ENCODE measurements at places on chromosomes 6 and 20.
A peak's percentile ranks its signal among the peaks of the same experiment; 100 is the strongest.

DNA sequence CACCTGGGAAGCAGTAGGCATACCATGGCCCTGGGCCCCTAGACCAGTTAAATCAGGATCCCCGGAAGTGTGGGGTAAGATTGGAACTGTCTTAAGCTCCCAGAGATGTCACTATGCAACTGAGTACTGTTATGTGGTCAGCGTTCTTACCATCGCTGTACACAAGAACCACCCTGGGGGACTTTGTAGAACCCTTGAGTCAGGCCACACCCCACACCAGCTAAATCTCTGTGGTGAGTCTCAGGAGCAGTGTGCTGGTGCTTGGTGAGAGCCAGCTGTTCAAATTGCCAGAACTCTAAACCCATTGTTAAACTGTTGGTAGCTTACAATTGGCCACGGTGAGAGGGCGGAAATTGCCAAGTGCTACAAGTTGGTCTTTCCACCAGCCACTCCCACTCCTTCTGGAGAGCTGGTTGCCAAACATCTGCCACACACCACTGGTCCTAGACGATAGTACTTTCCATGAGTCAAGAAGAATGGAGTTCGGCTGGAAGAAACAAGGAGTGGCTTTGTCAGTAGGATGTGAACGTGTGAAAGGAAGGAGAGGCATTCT lies 80.5 kb upstream of the SYNDIG1 start:
- DNase-seq = no peak

GRCh38 chr6:41759905-41760579 lies 12.8 kb upstream of the PGC start:
- DNase-seq = no peak

DNA sequence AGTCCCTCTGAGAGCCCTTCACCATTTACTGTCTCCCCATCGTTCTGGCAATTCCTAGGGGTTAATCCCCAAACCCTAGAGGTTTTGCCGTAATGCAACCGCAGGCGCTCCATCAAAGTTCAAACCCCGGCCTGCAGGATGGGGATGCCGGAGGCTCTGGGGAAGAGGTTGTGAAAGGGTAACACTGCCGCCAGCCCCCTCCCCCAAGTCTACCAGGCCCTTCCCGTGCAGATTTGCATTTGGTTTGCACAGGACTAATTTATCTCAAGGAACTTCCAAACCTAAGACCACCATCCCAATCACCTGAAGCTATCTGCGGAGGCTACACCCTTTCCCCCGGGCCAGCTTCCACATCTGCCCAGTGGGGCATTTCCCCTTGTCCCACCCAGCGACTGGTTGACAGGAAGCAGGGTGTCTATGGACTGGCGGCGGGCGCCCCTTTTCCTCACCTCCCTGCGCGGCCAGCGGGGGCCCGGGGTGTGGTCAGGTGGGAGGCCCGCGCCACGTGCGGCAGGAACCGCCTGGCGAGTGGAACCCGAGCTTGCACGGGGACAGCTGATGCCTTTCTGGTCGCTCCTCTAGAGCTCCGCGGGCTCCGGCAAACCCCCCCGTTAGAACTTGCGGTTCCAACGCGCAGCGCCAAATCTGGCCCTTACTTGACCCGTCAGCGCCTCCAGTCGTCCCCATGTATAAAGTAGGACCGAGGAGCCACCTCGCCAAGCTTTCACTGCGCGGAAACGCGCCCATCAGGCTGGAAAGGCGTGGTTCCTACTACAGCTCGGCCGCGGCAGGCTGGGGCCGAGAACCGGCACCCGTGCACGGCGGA lies 9.4 kb upstream of the SLC4A11 start:
- DNase-seq = no peak

DNA sequence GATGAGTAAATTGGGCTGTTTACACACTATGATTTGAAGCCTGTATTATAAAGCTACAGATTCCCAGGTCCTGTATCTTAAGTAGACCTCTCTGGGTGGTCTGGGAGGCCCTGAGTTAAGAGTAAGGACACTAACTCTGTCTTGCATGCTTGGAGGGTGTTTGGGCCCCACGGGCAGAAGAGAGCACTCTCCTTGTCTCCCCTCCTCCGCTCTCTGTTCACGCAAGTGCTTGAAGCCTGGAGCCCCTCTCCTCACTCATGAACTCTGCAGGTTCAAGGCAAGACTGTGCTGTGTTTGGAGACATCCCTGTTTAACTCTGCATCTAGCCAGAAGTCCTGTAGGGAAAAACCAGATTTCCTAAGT lies 154.0 kb downstream of the ZDHHC14 start:
- no peak for DNase-seq

- no peak for DNase-seq
Measured at GRCh38 chr20:47854687-47855212, 69.5 kb upstream of the SULF2 start.

DNA sequence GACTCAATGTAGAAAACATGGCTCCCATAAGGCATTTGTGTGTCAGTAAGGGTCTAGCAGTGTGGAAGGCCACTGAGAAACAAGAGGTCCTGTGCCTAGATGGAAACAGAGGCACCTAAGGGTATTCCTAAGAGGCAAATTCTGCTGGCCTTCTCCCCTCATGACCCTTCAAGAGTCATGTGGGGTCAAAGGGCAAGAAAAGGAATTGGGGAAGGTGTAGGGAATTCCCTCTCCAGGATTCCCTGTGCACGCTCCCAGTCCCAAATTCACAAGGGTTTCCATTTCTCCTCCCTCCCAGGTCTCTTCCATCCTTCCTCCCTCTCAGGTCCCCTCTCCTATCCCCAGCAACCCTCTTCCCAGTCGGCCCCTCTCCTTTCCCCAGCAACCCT lies 568 bp downstream of the AGPAT1 start:
- DNase-seq = no peak

DNA sequence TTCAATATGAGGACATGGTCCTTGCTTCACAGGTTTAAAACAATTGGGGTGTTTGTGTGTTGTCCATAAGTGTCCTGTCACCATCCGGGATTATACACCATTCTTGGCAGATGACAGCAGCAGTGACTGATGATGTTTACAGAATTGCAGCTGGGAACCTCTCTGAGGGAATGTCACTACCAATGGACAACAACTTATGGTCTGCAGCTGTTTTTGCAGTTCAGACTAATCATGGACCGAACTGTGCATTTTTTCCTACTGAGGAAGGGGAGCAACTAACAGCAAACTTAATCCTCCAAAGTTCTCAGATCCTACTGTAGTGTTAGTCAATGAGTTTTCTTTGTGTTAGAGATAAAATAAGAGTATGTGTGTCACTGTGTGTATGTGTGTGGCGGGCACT lies 26.0 kb downstream of the FAM229B start:
- DNase-seq = no peak

GRCh38 chr20:19252451-19253120 lies 40.1 kb downstream of the SLC24A3 start:
- peak; percentile 76 for DNase-seq

GRCh38 chr6:112665114-112665513 lies 318.0 kb downstream of the RFPL4B start:
- no peak for DNase-seq

- no peak for DNase-seq
Measured at GRCh38 chr6:36758516-36759147, 61.0 kb downstream of the RAB44 start.

DNA sequence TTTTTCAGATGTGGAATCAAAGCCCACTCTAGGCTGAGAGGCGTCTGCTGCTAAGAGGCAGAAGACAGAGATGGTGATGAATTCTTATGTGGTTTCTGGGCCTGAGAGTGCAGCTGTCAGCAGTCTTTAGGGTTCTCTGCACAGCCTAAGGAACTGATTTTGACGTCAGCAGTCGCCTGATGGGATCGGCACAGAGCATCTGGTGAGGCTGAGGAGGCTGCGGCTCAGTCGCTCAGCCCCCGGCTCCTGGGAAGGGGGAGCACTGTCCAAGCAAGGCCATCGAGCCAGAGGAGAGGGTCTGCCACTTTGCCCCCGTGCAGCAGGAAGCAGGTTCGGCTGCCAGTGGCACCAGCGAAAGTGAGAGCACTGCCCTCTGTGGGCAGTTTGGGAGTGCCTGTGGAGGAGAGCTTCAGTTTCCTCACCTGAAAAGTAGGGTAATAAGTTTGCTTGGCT lies 92.5 kb downstream of the TCP11 start:
- DNase-seq = peak; percentile 88

DNA sequence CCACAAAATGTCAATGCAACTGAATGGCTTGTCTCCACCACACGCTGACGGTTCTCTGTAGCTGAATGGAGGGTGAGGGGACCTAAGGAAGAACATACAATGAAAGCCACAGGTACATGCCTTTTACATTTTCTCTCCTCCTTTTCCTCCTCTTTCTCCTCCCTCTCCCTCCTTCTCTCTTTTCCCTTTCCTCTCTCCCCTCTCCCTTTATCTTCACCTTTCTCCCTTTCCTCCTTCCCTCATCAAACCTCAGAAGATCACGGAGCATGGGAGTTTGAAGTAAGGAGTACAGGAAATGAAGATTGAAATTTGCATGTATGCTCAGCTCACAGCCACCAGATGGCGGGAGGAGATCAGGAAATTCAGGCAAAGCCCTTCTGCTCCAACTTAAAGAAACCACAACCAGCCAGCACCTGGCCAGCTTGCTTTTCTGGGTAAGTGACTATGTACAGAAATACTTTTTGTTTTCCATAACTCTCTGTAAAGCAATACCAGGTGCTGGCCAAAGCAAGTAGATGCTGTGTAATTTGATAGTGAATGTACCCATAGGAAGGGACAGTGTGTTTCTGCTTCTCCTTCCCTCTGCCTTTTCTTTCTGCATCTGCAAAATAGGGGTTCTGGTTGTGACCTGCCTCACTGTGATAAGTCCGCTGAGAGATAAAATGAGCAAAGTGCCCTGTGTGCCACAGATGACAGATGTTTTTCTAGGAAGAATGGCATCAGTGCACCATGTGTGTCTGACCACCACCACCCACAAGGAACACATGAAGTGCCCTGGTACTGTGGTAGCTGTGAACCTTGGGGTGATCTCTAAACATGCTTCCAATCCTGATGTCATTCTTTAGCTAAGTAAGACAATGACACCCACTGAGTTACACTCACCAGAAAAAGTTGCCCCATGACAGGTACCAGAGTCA lies 18.6 kb upstream of the FOXO3 start:
- DNase-seq = peak; percentile 90
